GM13976 (cell line): ENCODE measurements at places on chromosomes 11 and 22.

GRCh38 chr11:17790453-17790852 lies 55.9 kb downstream of the KCNC1 start:
- no peak for DNase-seq

DNA sequence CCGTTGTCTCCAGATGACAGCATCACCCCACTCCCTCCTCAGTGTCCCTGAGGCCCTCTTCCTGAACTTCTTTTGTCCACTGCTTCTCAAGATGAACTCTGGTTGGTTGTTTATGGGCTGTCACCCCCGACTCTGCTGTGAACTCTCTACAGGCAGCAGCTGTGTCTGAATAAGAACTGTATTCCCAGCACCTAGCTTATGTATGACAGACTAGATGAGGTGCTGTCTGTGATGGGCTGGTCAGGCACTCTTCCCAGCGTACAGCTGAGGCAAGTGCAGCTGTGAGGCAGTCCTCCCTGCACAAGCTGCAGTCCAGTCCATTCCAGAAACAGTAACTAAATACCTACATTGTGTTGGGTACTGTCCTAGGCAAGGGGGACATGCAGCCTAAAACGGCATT lies 111.4 kb upstream of the PITPNB start:
- DNase-seq, result peak; percentile 4

DNA sequence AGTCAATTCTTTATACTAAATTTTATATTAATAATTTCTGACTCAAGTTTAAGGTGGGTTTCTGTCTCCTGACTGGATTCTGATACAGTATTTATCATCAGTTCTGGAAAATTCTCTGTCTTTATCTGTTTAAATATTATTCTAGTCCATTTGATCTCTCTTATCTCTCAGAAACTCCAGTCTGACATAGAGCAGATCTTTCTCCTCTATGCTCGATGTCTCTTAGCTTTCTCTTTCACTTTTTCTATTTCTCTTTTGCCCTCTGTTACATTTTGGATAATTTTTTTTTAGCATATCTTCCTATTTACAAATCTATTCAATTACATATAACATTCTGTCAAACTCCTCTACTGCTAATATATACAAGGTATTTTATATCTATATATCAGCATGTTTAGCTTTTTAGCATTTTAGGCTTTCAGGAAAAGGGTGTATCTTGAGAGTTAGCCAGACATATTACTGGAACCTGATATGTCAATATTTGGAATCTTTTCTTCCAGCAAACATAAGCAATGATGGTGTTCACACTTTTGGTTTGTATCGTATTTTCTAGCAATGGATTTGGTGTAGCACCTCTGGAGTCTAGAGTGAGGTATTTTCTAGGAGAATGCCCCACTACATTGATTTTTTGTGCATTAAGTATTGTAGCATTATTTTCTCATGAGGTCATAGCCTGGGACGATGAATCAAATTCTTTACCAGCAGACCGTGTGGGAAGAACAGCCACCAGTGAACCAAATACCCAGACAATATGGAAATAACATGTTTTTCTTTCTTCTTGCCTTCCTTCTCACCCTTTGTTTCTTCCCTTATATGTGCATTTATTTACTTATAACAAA lies 4.1 kb upstream of the NNMT start:
- no peak for DNase-seq

GRCh38 chr22:50011447-50012210 lies 936 bp downstream of the IL17REL start:
- DNase-seq, result no peak

DNA sequence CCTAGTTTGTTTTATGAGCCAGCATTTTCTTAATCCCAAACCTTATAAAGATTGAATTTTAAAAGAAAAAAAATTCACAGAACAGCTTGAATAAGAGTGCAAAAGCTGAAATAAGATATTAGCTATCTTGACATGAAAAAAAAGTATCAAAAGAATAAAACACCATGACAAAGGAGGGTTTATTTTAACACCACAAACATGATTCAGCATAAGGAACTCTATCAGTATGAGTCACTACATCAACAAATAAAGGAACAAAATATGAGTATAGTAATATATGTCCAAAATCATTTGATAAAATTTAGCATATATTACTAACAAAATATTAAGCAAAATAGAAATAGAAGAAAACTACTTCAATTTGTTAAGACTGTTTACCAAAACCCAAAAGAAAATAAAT lies 9.6 kb upstream of the LMO1 start:
- no peak for DNase-seq
